ENCODE measurements at places on chromosomes 11 and 22.

GRCh38 chr11:9490376-9490775 is 29.6 kb downstream of the ZNF143 start:
- no peak for DNase-seq

GRCh38 chr11:31160504-31161422 is 208.8 kb downstream of the DCDC1 start:
- DNase-seq = no peak

DNA sequence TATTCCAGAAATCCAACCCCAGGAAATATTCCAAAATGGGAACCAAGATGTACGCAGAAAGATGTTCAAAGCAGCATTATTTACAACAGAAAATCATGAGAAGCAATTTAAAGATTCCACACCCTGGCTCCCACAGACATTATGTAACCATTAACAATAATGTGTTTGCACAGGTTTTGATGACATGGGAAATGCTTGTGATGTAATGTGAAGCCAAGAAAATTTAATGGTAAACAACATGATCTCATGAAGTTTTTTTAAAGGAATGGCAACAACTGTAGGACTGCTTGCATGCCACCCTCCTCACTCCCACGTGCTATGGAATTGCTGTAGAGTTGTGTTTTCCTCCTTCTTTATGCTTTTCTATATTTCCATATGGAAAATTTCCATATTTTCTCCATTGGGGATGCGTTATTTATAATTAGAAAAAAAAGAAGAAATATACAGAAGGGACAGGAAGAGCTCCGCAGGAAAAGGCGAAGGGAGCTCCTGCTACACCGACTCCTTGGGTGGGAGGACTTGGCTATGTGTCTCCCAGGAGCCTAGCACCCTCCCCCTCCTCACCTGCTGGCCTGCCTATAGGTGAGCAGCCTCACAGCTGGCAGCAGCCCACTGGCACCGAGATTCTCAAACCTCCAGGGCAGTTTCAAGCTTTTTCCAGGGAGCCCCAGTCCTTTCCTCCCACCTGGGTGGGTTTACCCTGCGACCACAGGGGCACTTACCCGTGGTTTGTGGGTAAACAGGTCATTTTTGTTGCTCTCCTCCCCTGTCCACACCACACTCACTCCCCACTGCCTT is 20.9 kb downstream of the LRFN4 start:
- DNase-seq = no peak

- no peak for DNase-seq
Observed at GRCh38 chr22:36775586-36775963, 344 bp downstream of the IFT27 start.

- no peak for DNase-seq
Observed at GRCh38 chr11:45224766-45225165, 61.4 kb downstream of the SYT13 start.

DNA sequence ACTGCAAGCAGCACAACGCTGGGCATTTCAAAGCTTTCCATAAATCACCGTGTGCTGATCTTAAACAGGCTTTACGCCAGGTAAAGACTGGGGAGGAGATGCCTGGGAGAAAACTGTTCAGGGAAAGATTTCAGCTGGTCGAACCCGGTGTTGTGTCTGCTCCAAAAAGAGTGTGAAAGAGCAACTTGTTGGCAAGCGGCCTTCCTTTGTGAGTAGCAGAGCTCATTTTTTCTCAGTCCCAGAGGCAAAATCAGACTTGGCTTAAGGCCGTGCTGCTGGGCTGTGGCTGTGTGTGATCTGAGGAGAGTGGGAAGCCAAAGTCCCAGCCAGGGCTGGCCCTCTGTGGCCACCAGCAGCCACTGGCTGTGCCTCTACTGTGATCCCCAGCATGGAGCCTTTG is 75.7 kb upstream of the E2F8 start:
- no peak for DNase-seq

- DNase-seq = no peak
Observed at GRCh38 chr22:34781681-34782080, 284.3 kb upstream of the ISX start.

DNA sequence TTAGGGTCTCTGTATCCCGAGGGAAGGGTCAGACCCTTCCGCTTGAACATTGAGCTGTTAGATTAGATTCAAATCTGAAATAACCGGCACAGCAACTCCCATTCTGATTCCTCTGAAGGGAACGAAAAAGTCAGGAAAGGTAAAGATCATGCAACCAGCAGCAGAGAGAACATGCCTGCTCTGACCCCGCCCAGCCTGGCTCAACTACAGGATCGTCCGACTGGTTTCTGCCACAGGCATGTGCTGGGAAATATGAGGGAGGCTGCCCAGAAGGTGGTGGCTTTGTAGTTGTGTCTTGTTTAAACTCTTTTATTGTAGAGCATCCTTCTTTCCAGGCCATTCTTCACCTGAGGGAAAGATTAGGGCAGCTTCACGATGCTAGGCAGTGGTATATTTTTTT is 5.0 kb upstream of the MTNR1B start:
- no peak for DNase-seq

DNA sequence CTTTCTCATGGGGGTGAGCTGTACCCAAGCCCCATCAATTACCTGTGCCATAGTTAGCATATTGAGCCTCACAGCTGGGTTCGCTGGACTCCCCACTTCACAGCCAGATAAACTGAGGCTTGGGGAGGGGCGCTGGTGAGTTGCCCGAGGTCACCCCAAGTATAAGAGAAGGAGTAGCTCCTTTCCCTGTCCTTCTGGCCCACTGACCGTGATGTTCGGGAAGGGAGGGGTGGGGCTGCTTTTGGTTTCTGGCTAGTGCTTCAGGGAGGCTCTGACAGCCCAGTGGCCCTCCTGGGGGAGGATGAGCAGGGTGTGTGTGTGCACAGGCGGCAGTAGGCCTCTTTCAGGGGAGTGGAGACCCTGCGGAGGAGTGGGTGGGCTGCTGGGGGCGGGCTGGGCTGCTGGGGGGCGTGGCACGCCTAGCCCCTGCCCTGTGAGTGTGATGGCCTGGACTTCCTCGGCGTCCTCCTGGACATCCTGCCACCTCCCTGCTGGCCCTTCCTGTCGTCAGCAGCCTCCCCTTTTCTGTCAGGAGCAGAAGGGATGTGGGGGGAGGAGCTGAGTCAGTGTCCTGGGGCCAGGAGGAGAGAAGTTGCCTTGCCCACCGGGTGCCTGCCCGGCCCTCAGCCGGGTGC is 50.3 kb downstream of the TRIOBP start:
- DNase-seq = no peak

DNA sequence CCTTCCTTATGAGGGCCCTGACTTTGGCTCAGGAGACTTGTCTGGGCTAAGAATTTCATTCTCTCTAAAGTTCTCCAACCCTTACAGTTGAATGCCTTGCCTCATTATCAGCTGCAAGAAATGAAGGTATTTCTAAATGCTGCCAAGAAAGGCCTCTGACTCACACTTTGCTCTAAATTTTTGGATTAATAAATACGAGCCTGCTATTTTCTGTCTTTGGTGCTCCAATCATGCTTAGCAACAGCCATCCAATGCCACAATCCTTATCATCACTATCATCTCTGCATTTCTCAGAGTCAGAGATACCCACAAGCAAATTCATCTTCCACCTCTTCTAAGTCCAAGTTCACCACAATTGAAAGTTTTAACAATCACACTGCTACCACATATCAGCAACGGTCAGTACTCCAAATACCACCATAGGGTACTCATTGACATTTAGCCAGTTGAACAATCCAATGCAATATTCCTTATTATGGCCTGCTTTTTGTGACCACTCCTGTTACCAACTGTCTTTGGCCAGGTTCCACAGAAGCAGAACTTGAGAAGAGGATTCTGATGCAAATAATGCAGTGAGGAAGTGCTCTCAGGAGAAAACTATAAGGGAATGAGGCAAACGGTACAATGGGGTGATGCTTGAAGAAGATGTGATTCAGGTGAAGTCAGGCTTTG is 5.7 kb downstream of the PATE2 start:
- no peak for DNase-seq

DNA sequence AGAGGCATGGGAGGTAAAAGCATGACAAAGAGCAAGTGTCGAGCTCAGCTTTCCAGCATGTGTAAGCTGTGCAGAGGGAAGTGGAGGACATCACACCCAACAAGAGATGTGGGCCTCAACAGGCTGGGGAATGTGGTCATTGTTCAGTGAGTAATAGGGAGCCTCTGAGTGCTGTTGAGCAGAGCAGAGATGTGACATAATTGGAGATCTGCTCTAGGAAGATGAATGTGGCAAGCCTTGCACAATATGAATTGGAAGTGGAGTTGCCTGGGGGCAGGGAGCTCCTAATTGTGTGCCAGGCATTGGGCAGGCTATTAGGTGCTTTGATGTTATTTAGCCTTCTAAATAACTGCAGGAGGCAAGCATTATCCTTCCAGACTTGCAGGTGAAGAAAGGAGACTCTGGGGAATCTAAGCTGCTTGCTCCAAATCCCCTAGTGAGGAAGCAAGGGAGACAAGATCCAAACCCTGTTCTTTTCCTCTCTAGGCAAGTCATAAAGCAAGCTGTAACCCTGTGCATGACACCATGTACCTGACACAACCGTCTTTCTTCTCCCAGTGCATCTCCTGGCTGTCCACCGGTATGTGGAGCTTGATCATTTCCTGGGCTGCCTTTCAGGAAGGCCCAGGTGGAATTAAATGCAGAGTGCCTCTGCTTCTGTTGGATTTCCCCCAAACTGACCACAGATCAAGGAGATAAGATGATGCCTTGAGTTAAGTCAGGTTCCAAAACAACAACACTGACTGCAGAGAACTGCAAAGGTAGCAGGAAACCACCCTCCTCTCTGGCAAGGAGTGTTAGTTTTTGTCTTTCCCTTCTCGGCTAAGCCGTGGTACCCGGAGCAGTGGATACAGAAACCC is 221.4 kb downstream of the TENM4 start:
- no peak for DNase-seq

DNA sequence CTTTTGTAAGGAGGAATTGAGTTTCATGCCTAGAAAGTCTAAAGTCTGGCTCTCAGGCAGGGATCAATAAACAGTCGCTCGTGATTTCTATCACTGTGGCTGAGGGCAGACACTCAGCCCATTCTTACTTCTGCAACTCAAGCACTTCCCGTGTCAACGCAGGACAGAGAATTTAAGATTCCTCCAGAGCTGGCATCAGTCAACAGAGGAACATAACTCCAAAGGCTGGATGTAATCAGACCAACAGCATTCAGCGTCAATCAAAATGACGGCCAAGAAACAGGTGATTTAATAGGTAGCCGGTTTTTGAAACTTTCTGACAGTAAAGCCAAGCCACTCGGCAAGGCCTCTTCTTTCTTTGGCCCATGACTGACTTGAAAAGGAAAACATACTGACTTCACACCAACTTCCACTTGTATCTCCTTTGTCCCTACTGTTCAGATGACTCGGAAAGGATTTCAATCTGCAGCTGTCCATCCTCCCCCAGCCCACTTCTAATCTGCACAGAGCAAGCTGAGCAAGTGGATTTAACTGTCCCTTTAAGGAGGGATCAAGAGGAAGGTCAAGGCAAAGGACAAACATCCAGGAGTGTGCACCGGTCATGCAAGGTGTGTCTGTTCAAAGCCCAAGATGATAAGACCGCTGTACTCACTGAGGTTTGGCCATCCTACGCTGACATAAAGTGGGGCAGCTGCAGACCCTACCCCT is 9.5 kb downstream of the VPS37C start:
- no peak for DNase-seq

- DNase-seq = no peak
Observed at GRCh38 chr11:46976182-46976854, 39.8 kb downstream of the CSTPP1 start.

- DNase-seq = no peak
Observed at GRCh38 chr22:31945443-31945855, 1.1 kb downstream of the YWHAH start.

DNA sequence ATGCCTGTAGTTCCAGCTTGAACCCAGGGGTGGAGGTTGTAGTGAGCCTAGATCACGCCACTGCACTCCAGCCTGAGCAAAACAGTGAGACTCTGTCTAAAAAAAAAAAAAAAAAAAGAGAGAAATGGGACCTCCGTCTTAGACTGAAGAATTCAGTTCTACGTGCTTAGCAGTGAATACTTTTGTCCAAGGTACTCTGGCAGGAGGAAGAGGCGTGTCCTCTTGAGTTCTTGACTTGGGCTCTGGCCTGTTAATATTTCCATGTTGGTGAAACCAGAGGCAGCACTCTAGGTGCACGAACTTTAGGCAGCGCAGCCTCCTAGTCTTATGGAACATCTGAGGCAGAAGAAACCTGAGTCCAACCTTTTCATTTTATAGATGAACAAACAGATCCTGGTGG is 2.4 kb downstream of the HMBS start:
- DNase-seq = no peak

- DNase-seq = no peak
Observed at GRCh38 chr11:122823564-122823963, 14.7 kb upstream of the CRTAM start.

- DNase-seq = no peak
Observed at GRCh38 chr11:113419454-113420003, 31.9 kb downstream of the ANKK1 start.

- no peak for DNase-seq
Observed at GRCh38 chr11:26350002-26350401, 18.1 kb downstream of the ANO3 start.

- no peak for DNase-seq
Observed at GRCh38 chr11:10533323-10533722, 7.7 kb downstream of the RNF141 start.

- DNase-seq = no peak
Observed at GRCh38 chr22:47257976-47258375, 495.5 kb downstream of the TBC1D22A start.

DNA sequence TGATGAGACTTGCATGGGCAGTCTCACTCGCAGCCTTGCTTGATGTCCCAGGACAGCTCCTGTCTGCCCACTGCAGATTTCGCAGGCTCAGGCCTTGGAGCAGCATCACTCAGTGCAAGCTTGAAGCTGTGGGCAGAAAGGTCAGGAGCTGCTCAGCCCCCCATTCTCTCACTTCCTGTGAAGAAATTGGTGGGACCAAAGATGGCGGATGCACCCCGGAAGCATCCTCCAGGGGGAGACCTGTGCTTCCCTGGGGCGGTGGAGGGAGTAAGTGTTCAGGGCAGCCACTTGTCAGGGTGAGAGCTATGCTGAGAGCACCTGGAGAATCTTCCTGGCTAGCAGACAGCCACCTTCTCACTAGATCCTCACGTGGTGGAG is 11.3 kb downstream of the PLAAT2 start:
- no peak for DNase-seq

DNA sequence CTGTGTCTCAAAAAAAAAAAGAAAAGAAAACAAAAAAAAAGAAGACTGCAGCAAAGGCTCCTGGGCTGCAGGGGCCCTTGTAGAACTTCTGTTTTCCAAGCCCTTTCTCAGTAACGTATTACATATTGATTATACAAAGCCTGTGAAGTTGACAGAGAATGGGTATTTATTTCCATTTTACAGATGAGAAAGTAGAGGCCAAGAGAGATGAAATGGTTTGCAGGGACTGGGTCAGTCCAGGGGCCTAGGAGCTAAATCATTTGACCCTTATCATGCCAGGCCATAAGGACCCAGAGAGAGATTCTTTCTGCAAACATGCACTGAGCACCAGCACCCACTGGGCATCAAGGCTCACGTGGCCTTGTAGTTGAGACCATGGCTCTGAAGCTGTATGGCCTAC is 4.5 kb downstream of the PPP2R5B start:
- DNase-seq = no peak

- no peak for DNase-seq
Observed at GRCh38 chr22:30326255-30326705, 461 bp downstream of the TBC1D10A start.

- no peak for DNase-seq
Observed at GRCh38 chr22:24489011-24489410, 6.1 kb upstream of the UPB1 start.

GRCh38 chr22:24403346-24403745 is 24.1 kb upstream of the ADORA2A start:
- DNase-seq = no peak
